ENCODE measurements at places on chromosomes 3 and 15.

DNA sequence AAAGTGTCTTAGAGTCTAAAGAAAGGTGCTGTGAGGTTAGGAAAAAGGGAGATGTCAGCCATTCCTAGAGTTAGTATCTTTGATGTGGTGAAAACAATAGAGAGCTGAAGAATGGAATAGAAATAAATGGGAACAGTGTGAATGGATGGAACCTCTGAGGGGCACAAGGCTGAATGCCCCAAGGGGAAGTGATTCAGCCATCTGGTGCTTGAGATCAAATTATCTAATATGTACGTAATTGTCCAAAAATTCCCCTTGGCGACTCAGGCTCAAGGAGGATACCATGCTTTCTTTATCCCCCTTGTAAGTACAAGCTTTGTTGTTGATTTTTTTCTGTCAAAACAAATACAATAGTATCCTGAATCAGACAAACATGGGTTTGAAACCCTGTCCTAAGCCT lies 361.6 kb downstream of the LSAMP start:
- DNase-seq = no peak

DNA sequence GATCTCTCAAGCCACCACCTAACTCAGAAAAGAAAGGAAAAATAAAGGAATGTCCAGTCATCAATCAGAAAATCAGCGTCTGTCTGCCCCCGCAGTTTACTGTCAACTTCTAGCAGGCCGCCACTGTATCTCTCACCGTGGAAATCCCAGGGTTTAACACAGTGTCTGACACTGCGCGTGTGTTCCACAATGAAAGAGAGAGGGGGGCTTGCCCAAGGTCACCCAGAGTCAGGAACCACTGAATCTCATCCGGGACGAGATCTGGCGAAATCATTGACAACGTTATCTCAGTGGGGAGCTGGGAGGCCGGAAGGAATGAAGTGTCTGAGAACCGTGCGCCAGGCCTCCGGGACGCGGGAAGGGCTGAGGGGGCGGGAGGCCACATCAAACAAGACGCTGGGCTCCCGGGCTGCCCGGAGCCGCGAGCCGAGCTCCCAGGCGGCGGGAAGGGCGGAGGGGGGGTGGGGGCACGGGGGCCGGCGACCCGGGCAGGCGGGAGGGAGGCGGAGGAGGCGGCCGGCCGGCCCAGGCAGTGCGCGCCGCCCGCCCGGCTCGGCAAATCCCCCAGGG lies 2.2 kb upstream of the HES1 start:
- no peak for DNase-seq

DNA sequence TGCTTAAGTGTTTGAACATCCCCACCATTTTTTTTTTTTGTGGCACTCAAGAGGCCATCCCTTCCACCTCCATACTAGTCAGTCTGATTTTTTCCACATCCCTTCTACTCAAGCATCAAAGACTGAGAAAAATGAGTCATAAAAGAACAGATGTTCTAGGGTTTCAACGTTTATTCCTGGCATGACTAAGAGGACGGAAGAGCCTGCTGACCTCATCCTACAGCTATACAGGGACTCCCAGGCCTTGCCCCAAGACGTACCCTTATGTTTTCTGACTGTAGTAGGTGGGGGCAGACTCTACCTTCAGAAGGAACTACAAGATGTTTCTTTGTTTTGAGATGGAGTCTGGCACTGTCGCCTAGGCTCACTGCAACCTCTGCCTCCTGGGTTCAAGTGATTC lies 3.3 kb upstream of the ITPKA start:
- no peak for DNase-seq

- DNase-seq = no peak
These were observed 906.0 kb upstream of the ALCAM start for GRCh38 chr3:104460477-104461406.

DNA sequence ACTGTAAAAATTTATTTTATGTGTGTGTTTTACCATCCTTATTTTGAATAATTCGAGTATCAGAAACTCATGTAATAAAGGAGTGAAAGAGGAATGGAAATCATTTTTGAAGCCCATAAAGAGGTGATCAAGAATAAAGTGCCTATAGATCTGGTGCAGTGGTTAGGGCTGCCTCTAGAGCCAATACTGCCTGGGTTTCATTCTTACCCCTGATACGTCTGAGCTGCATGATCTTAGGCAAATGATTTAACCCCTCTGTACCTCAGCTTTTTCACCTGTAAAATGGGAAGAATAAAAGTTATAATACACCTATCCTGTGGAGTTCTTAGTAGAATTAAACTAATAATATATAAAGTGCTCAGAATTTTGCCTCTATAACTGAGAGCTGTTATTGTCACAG lies 30.4 kb downstream of the EFHB start:
- DNase-seq = no peak

- DNase-seq = no peak
These were observed 40.1 kb downstream of the GASK1A start for GRCh38 chr3:43019006-43019809.

- DNase-seq = no peak
These were observed 38.8 kb downstream of the BHLHE40 start for GRCh38 chr3:5017925-5018531.

- DNase-seq = no peak
These were observed 22.3 kb upstream of the CBLB start for GRCh38 chr3:105891101-105891500.

GRCh38 chr3:55500555-55501330 lies 13.6 kb upstream of the WNT5A start:
- no peak for DNase-seq
